ENCODE measurements at places on chromosomes 7 and 10.

- DNase-seq, result no peak
These were observed 317.4 kb downstream of the PTPRN2 start for GRCh38 chr7:158270106-158270775.

DNA sequence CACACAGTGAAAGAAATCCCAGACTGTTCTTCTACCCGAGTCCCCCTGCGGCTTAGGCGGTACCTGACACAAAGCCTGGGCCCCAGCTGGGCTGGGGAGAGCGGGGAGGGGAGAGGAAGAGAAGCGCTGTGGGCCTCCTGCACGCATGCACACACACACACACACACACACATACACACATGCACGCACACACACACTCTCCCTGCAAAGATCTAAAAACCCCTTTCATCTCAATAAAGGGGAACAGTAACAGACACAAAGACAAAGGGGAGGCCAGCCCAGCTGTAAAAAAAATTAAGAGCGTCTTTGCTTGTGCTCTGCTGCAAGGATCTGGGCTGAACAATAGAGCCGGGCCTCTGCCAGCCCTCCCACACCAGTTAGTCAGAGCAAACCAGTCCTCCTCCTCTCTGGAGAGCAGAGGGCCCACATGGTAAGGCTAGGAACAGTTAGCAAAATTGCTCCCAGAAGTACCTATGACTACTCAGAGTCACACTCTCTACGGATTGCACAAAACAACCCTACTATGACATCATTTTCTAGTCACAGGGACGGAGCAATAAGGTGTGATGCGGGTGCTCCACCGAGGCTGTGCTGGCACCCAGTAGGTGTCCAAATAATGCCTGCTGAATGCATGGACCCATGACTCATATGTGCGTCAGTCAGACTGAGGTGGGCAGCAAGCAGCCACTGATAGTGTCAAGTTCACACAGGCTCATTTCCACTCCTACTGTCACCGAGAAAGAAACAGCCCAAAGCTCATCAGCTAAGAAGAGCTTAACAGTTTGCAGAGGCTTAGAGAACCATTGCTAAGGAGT is 9.2 kb downstream of the ITPRIP start:
- DNase-seq, result peak; percentile 46

DNA sequence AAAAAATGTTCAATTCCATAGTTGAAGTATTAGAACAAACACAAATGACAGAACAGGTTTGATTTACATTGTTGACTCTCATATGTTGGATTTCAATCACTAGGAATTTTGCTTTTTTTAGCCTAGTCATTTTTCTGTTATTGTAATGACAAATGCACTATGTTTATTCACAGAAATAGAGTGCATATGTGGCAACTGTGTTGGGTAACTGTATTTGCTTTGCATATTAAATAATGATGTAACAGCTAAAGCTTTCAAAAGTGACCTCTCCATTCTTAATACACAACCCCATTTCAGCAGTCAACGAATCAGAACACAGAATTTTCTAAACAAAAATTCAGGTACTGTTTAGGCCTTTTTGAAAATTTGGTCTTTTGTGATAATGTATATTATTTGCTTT is 54.0 kb upstream of the SLC26A5 start:
- no peak for DNase-seq

GRCh38 chr7:486216-486743 is 33.4 kb downstream of the PDGFA start:
- no peak for DNase-seq

- no peak for DNase-seq
These were observed 30.7 kb upstream of the ACSL5 start for GRCh38 chr10:112343056-112343806.

- no peak for DNase-seq
These were observed 61.0 kb upstream of the FGFR2 start for GRCh38 chr10:121659236-121659635.

DNA sequence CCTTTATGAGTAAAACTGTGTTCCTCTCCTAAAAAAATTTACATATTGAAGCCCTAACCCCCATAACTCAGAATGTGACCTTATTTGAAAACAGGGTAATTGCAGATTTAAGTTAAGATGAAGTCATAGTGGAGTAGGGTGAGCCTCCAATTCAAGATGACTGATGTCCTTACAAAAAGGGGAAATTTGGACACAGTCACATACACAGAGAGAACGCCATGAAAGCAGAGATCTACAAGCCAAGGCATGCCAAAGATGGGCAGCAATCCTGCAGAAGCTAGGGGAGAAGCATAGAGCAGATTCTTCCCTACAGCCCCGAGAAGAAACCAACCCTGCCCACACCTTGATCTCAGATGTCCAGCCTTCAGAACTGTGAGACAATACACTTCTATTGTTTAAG is 23.8 kb upstream of the ADD3 start:
- no peak for DNase-seq

DNA sequence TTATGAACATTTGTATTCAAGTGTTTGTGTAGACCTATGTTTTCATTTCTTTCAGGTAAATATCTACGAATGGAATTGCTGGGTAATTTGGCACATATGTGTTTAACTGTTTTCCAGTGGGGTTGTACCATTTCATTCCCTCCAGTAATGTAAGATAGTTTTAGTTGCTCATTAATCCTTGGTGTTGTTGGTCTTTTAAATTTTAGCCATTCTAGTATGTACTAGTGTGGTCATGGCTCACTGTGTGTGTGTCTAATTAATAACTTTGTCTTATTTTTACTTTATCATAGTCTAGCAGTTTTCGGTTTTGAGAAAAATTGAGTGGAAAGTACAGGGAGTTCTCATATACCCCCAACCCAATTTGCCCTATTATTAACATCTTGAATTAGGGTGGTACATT is 278.8 kb downstream of the CAMK1D start:
- DNase-seq, result no peak

GRCh38 chr10:77028042-77028441 is 609.6 kb downstream of the KCNMA1 start:
- no peak for DNase-seq

DNA sequence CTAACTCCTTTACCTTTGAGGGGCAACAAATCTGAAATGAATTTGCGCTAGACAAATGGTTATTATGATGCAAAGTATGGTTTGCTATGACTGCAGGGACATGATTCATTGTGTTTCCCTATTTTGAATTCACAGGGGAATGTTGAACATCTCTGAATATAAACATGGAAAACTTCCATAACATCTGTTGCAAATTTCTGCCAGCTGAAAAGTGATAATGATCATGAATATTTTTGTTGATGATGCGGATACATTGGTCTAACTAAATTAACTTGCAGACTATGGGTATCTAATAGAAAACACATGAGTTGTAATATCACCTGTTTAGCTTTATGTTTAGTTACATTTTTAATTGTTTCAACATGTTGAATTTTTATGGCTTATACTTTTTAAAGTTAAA is 1325.5 kb downstream of the REEP3 start:
- no peak for DNase-seq

- DNase-seq, result no peak
These were observed 38.0 kb downstream of the ZNRF2 start for GRCh38 chr7:30322271-30323005.

DNA sequence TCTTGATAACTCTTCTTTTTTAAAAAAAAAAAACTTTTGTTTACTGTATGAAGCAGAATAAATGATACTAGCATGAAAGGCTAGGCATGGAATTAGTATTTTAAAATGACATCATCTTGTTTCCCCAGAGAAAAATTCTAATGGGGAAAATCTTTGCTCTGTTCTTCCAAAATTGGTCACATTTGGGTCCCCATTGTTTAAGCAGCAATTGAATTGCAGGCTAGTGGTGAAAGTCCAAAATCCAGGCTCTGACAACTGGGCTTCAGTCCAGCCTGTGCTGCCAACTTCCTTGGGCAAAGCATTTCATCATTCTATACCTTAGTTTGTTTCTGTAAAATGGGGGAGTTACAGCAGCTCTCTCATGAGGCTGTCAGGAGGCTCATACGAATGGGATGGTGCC is 726.4 kb downstream of the KCNMA1 start:
- no peak for DNase-seq

DNA sequence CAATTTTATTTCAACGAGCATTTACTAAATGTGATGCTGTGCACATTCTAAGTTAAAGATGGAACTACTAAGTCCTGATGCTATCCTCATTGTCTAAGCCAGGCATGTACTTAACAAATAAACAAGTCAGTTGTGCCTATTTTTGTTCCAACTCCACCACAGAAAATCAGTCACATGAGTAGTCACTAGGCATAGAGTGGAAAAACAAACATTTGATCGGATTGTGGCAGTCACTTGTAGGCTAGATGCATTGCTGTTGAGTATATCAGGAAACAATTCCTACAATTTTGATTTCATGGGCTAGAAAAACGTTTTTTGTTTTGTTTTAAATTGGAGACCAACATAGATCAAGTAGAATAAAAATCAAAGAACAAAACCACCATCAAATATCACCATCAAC is 177.6 kb upstream of the SLC25A13 start:
- no peak for DNase-seq

DNA sequence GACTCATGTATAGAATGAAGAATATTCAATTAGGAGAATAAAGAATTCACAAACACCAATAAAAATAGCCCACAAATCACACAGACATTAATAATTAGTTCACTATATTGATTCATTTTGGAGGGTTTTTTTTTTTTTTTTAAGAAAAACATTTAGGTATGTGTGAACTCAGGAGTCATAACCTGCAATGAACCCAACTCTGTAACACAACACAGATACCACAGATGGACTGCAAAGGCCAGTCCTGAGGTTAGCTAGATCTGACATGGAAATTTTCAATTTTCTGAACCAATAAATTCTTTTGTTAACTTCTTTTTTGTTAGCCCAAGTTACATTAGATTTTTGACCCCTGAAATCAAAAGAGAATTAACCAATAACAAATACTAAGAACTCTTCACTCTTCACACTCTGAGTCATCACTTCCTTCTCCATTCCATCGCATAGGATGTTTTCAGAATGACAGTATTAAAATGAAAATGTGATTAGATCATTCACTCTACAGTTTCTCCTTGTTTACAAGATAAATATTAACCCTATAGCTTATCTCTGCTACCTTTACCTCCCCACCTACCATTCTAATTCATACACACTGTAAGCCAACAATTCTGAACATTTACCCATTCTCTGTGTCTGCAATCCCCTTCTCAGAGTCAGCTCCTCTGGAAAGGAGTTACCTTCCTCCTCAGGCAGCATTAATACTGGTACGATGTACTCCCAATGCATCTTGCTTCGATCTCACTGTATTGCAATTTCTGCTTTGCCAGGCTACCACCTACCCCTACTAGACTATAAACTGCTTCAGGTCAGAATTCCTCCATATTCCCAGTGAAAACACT is 141.5 kb downstream of the LRRN3 start:
- DNase-seq, result no peak

- no peak for DNase-seq
These were observed 60.5 kb downstream of the CLEC2L start for GRCh38 chr7:139583826-139584553.

GRCh38 chr10:29591651-29591968 is 43.2 kb downstream of the SVIL start:
- DNase-seq, result no peak

GRCh38 chr7:123355576-123356190 is 155.9 kb upstream of the SLC13A1 start:
- DNase-seq, result no peak

DNA sequence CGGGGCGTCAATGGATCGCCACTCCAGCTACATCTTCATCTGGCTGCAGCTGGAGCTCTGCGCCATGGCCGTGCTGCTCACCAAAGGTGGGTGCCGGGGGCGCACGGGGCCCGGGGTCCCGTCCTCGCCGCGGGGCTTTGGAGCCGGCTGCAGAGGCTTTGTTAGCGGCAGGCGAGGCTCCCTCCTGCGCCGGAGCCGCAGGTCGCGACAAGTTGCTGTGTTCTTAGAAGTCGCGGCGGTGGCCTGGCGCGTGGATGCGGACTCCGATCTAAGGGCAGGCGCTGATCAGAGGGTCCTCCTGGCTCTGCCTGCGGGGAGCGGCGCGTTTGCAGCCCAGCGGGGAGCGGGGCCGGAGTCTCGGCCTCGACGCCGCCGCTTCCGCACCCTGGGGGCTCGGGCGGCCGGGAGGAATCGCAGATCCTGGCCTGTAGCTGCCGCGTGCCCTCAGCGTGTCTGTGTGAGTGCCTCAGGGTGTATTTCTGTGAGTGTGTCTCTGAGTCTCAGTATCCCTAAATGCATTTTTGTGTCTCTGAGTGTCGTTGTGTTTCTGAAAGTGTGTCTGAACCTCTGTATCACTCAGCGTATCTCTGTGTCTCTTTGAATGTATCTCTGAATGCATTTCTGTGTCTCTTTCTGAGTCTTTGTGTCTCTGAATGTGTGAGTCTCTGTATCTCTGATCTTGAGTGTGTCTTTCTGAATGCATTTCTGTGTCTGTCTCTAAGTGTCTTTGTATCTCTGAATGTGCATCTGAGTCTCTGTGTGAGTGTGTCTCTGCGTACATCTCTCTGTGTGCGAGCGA is 766 bp downstream of the BAMBI start:
- DNase-seq, result no peak

DNA sequence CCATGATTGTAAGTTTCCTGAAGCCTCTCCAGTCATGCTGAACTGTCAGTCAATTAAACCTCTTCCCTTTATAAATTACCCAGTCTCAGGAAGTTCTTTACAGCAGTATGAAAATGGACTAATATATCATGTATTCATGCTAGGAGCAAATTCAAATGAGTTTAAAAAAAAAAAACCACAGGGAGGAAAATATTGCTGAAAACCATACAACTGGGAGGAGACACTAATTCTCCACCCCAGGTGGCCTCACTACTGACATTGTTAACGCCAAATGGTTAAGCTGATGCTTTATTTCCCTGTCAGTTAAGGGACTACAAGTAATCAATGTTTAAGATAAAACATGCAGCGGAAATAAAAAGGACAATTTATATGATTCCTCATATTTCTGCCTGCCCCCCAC is 55.1 kb downstream of the PDE1C start:
- no peak for DNase-seq

DNA sequence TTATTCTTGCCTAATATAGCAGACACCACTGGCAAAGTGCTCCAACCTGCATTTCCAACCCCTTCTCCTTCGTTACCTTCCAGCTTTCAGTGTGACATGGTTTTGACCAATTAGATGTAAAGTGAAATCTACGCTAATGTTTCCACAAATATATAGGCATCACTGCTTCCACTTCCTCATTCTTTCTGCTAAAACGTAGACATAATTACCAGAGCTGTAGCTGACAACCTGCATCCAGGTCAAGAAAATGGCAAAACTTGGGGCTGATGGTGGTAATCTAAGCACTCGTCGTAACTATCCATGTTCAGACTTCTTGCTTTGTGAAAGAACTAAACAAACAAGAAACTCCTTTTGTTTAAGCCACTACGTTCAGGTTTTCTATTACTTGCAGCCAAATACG is 41.8 kb upstream of the COL1A2 start:
- DNase-seq, result no peak

DNA sequence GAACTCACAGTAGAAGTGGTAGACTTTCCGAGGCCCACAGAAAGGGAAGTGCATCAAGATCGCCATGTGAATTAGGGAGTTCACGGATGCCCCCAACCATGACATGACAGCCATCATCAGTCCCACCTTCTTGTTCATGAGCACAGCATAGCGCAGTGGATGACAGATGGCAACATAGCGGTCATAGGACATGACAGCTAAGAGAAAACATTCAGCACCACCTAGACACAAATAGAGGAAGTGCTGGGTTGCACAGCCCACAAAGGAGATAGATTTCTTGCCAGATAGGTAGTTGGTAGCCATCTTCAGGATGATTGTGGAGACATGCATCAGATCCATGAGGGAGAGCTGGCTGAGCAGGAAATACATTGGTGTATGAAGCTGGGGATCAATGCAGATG is 342 bp downstream of the OR2AE1 start:
- no peak for DNase-seq

Measured in effector CD8-positive, alpha-beta T cell (primary cell).